ENCODE measurements at places on chromosomes 6 and 20.

GRCh38 chr6:121544691-121545090 lies 109.2 kb downstream of the GJA1 start:
- no peak for DNase-seq

GRCh38 chr6:119090256-119090655 lies 11.8 kb upstream of the FAM184A start:
- DNase-seq = no peak

- no peak for DNase-seq
Observed at GRCh38 chr6:83872386-83873118, 13.1 kb downstream of the CYB5R4 start.

- DNase-seq = no peak
Observed at GRCh38 chr20:40868551-40869217, 159.9 kb upstream of the TOP1 start.

- DNase-seq = no peak
Observed at GRCh38 chr6:20220359-20220758, 8.1 kb upstream of the MBOAT1 start.

DNA sequence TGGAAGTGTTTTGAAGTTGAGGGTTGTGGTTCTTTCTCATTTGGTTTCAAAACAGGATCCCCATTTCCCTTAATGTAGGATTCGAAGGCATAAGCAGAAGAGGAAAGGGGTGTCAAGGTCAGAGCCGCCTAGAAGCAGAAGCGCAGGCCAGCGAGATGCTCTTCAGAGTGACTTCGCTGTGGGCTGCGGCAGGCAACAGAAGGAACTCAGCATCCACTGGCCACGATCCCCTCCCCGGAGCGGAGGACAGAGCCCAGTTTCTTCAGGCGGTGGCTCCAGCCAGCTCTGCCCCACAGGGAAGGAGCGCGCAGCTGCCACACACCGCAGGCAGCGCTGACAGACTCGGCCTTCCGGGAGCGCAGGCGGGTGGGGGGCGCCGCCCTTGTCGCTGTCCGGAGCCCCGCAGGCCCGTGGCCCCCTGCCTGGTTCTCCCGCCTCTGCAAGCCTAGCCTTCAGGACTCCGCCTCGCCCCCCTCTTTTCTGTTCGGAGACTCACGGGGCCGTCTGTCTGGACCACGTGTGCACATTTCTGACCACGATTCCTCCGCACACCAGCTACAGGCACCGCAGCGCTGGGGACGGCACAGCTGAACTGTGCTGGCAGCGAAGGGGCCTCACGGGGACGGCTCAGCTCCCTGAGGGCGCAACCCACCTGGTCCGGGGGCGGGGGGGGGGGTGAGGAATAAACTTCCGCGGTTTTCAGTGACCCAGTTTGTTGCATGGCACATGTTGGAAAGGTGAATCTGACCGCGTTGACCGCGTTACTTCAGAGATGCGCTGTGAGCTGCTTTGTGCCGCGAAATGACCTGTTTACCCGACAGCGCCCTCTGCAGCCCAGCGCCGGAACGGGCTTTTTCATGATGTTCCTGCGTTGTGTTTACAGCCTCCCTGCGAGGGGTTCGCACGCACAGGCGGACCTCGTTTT lies 26.1 kb downstream of the TTLL2 start:
- DNase-seq = peak; percentile 85

GRCh38 chr6:16044211-16044643 lies 84.7 kb upstream of the MYLIP start:
- DNase-seq = no peak

DNA sequence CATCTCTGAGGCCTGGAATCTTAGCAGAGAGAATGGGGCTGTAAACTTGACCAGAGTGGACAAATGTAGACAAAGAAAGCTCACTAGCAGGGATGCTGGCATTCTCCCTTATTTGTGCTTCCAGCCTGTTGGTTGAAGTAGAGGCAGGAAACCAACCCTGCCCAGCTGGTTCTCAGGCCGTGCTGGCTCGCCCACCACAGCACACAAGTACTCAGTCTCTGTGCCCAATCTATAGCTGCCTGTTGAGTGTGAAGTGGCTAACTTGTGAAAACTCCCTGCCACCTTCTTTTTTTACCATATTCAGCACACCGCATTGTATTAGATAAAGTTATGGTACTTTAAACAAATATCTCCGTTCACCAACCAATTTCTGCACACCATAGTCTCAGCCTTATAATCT lies 37.3 kb downstream of the HDDC2 start:
- DNase-seq = no peak

- no peak for DNase-seq
Observed at GRCh38 chr6:121305957-121306607, 28.2 kb downstream of the TBC1D32 start.

- DNase-seq = no peak
Observed at GRCh38 chr6:6218759-6219085, 101.7 kb downstream of the F13A1 start.

- DNase-seq = no peak
Observed at GRCh38 chr20:17966432-17967310, 1.9 kb downstream of the SNX5 start.

- no peak for DNase-seq
Observed at GRCh38 chr6:54694928-54695532, 151.5 kb upstream of the FAM83B start.

GRCh38 chr20:60244373-60245146 lies 286.3 kb downstream of the CDH26 start:
- DNase-seq = no peak

DNA sequence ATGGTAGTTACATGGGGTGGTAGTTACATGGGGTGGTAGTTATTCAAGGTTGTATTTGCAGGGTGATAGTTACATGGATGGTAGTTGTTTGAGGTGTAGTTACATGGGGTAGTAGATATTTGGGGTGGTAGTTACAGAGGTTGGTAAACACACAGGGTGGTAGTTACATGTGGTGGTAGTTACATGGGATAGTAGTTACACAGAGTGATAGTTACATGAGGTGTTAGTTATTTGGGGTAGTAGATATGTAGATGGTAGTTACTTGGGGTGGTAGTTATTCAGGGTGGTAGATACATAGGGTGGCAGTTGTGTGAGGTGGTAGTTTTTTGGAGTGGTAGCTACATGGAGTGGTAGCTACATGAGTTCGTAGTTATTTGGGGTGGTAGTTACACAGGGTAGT lies 221.3 kb upstream of the CST7 start:
- DNase-seq = no peak

GRCh38 chr6:27795697-27796494 lies 116.3 kb downstream of the OR2B2 start:
- DNase-seq = no peak

DNA sequence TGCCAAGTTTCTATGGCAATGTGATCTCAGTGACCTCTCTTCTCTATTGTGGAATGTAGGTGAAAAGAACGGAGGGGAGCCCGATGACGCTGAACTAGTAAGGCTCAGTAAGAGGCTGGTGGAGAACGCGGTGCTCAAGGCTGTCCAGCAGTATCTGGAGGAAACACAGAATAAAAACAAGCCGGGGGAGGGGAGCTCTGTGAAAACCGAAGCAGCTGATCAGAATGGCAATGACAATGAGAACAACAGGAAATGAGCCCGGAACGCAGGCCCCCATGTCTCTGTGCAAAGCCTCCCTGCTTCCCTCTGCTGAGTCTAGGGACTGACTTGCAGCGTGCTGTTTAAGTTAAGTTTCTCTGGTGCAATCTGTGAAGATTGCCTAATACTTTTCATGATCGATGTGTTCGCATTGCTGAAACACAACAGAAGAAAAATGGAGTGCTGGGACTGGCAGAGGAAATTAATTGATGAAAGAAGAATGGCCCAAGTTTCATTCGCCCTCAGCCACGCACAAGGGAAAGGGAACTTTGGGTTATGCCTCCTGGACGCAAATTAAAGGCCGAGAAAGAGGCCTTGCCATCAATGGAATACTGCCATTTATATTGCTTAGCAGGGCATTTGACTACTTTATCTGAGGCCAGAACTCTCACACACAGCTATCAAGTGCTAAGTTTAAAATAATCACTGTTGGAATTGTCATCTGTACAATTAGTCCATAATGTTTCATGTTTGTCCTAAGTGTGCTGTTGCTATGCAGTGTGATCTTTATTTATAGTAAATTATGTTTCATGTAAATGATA lies 146.4 kb downstream of the AKAP7 start:
- DNase-seq = peak; percentile 73

DNA sequence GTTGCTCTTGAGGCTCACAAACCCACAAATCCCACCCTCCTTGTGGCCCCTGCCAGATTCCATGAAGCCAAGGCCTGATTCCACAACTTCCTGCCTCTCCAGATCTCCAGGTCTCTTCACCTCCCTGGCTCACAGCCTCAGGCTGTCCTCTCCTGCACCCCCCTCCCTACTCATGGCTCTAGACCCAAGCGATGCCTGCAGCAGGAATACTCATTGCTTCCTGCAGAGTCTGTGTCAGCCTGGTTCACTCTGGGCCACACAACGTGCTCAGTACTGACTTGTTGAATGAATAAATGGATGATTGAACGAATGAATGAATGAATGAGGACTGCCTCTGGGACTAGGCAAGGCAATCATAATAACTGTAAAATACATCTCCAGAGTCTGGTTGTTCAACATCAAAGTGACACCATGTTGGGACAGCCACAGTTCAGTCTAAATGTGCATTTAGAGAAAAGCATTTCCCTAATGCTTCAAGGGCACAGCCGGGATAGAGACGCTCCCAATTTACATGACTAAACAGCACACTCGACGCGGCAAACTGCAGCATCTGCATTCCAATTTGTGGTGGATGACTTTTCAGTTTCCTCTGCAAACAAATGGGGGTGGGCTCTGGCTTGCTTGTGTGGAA lies 139.9 kb downstream of the GRM4 start:
- DNase-seq = no peak

GRCh38 chr20:10309326-10309725 lies 90.7 kb downstream of the SNAP25 start:
- no peak for DNase-seq

GRCh38 chr6:124040655-124041054 lies 237.0 kb downstream of the NKAIN2 start:
- DNase-seq = no peak

DNA sequence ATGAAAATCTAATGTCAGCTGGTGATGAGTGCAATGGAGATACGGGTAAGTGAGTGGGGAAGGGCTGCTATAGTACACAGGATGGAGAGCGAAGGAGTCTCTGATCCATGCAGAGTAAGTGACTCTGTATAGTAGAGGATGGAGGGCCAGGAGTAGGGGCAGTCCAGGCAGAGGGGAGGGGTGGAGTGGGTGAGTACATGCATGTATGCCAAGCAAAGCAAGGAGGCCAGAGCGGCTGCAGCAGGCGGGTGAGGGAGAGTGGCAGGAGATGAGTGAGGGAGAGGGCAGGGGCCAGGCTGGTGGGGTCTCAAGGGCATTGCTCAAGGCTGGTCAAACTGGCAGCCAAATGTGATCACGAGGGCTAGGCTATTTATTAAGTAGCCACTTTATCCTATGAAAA lies 94.0 kb downstream of the PREP start:
- DNase-seq = no peak

- no peak for DNase-seq
Observed at GRCh38 chr20:57837208-57838035, 127.6 kb upstream of the PMEPA1 start.

GRCh38 chr6:144155529-144155928 lies 5.2 kb downstream of the STX11 start:
- no peak for DNase-seq

All from T-cell (primary cell).